ENCODE measurements at places on chromosomes 2 and 18. TPM values are rescaled to one million over a fixed set of nuclear protein-coding genes. Genes with fewer than 3 reads are reported as not detected.

PCARE gene
- not detected for total RNA-seq

FBLN7 gene
- 0.59 TPM for total RNA-seq

PAX3 gene
- total RNA-seq: not detected

PSMA8 gene
- total RNA-seq: not detected

CYP1B1 gene
- total RNA-seq: 8.5 TPM

TUBA3E gene
- total RNA-seq: not detected

NEB gene
- 0.17 TPM for total RNA-seq

UGT1A4 gene
- total RNA-seq: 0.05 TPM

LCT gene
- 0.03 TPM for total RNA-seq

GKN1 gene
- 0.48 TPM for total RNA-seq

IL36RN gene
- 0.59 TPM for total RNA-seq
